ENCODE measurements at places on chromosomes 13 and 19. TPM values are rescaled to one million over a fixed set of nuclear protein-coding genes. Genes with fewer than 3 reads are reported as not detected.
A peak's percentile ranks its signal among the peaks of the same experiment; 100 is the strongest.

The ZNF491 gene
- 4.6 TPM for total RNA-seq

- no peak for DNase-seq
Observed at GRCh38 chr13:77422724-77423123, 95.8 kb upstream of the MYCBP2 start.

DNA sequence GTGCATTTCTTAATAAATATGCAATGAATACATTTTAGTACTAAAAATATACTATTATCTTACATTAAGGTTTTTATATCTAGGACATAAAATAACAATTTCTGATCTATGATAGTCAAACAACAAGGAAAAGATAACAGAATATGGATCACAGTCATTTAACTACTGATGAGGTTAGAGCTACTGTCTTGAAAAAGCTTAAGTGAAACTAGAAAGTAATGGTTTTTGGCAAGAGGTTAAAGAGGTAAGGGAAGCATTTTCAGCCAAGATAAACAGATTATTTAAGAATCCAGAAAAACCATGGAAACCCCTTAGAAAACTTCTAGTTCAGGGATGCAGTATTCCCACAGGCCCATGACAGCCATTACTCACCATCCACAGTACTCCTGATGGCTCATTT is 787.4 kb downstream of the DACH1 start:
- DNase-seq = no peak

GRCh38 chr13:44287958-44288357 is 85.7 kb upstream of the SERP2 start:
- no peak for DNase-seq

The NLRP9 gene
- total RNA-seq = not detected

DNA sequence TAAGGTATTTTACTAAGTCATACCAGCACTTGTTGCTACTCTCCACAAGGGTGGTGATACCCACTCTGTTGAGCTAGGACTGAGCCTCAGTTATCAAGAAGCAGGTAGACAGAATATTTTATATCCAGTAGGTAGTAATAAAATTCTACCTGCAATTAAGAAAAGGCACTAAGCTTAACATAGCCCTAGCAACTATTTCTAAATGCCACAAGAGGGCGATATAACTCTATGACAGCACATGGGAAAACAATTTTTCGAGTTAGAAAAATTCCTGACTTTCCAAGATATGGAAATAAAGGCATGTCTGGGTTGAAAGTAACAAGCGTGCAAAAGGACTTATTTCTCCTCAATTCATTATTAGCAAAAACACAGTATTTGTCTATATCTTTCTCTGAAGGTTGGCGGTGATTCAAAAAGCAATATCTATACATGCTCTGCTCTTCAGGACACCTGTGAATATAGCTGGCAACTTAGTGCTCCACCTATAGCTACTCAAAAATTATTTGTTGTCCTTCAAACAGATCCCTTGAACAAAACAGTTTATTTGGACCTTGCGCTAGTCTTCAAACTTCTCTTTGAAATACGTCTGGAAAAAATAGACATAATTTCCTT is 14.7 kb downstream of the CCDC169 start:
- DNase-seq = peak; percentile 10

DNA sequence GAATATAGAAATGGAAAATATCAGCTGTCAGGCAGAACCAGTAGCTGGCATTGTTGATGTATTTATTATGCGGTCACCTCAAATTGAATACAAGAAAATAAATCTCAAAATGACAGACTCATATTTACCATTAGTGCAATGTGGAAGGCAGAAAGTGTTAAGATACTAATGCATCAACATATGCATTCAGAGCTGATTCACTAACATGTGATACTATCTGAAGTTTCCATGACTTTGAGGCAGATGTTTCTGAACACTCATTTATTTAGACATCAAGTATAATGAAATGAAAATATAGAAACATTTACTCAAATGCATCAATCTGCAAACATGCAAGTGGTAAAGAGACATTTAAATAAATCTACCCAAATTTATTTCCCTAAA is 474.2 kb upstream of the SLC10A2 start:
- no peak for DNase-seq

Data from kidney epithelial cell (primary cell).